ENCODE measurements at places on chromosomes 6 and 20.

GRCh38 chr6:90493332-90493731 is 93.5 kb downstream of the MAP3K7 start:
- no peaks in the 10 kb centered on the region for H3K36me3 ChIP-seq
- no peak overlapping the region for H3K27ac ChIP-seq
- DNase-seq, result no peak
- H3K4me1 ChIP-seq, result no peaks in the 10 kb centered on the region
- no peaks in the 10 kb centered on the region for H3K27me3 ChIP-seq

GRCh38 chr20:59040667-59041066 is 1.9 kb downstream of the PRELID3B start:
- no peak overlapping the region for H3K4me3 ChIP-seq
- H3K4me1 ChIP-seq, result peaks cover 50% of the 10 kb centered on the region
- peak overlapping the region; percentile 15 for H3K27ac ChIP-seq
- peaks cover 22% of the 10 kb centered on the region for H3K36me3 ChIP-seq
- DNase-seq, result no peak

DNA sequence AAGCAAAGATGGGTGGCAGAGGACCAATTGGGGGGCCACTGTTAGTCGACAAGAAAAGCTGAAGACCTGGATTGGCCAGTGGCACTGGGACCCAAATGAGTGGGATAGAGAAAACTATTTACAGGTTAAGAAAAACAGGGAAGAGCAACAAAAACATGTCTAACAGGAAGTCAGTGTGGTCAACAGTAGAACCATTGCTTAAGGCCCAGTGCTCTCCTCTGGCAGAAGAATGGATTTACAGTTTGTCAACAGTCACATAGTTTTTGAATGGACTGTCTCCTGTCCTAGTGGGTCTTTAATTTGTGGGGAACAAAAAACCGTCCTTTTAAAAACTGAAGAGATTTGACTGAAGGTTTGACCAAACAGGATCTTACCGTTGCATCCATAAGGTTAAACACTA is 12.1 kb upstream of the WTAP start:
- H3K27me3 ChIP-seq, result no peaks in the 10 kb centered on the region
- H3K4me3 ChIP-seq, result no peak overlapping the region
- H3K4me1 ChIP-seq, result peaks cover 52% of the 10 kb centered on the region
- peak overlapping the region; percentile 89 for H3K27ac ChIP-seq
- no peak for DNase-seq
- H3K36me3 ChIP-seq, result no peaks in the 10 kb centered on the region

- no peaks in the 10 kb centered on the region for H3K4me1 ChIP-seq
- H3K27ac ChIP-seq, result no peak overlapping the region
- no peak overlapping the region for H3K4me3 ChIP-seq
- no peak for DNase-seq
- H3K27me3 ChIP-seq, result no peaks in the 10 kb centered on the region
These were observed 37.7 kb downstream of the ZFP64 start for GRCh38 chr20:52153896-52154295.

GRCh38 chr6:22697306-22697705 is 127.9 kb downstream of the HDGFL1 start:
- H3K27ac ChIP-seq, result no peak overlapping the region
- no peak overlapping the region for H3K4me3 ChIP-seq

GRCh38 chr6:170291271-170292110 is 613 bp upstream of the DLL1 start:
- peaks cover 5% of the 10 kb centered on the region for H3K27me3 ChIP-seq
- H3K4me3 ChIP-seq, result peak overlapping the region; percentile 63
- peak overlapping the region; percentile 76 for H3K27ac ChIP-seq
- no peak for DNase-seq

DNA sequence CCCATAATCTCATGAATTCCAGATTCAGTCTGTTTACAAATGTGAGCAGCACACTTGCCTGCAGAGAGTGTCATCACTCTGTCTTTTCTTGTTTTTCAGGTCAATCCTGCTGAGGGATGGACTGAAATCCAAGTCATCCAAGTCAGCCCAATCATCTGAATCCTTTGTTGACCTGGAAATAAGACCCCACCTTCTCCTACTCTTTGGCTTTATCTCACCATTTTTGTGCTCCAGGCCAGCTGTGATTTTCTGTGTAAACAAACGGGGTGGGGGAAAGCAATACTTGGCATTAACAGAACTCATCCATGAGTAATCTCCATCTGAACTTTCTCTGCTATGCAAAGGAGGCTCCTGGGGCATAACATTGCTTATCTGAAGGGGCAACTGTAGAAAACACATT is 16.9 kb upstream of the GSTA4 start:
- no peaks in the 10 kb centered on the region for H3K27me3 ChIP-seq
- no peak for DNase-seq
- no peaks in the 10 kb centered on the region for H3K4me1 ChIP-seq
- peaks cover 99% of the 10 kb centered on the region for H3K36me3 ChIP-seq
- no peak overlapping the region for H3K27ac ChIP-seq

GRCh38 chr6:161843066-161843465 is 569.2 kb upstream of the AGPAT4 start:
- no peak overlapping the region for H3K4me3 ChIP-seq
- no peaks in the 10 kb centered on the region for H3K36me3 ChIP-seq
- DNase-seq, result no peak

GRCh38 chr6:168415098-168415992 is 25.6 kb upstream of the SMOC2 start:
- no peaks in the 10 kb centered on the region for H3K36me3 ChIP-seq
- no peaks in the 10 kb centered on the region for H3K27me3 ChIP-seq
- no peak overlapping the region for H3K27ac ChIP-seq
- H3K4me3 ChIP-seq, result no peak overlapping the region
- no peak for DNase-seq
- H3K4me1 ChIP-seq, result no peaks in the 10 kb centered on the region

GRCh38 chr6:100105138-100105537 is 111.1 kb upstream of the MCHR2 start:
- no peaks in the 10 kb centered on the region for H3K36me3 ChIP-seq
- H3K4me3 ChIP-seq, result no peak overlapping the region
- no peak overlapping the region for H3K27ac ChIP-seq
- H3K4me1 ChIP-seq, result no peaks in the 10 kb centered on the region
- H3K27me3 ChIP-seq, result peaks cover 23% of the 10 kb centered on the region

DNA sequence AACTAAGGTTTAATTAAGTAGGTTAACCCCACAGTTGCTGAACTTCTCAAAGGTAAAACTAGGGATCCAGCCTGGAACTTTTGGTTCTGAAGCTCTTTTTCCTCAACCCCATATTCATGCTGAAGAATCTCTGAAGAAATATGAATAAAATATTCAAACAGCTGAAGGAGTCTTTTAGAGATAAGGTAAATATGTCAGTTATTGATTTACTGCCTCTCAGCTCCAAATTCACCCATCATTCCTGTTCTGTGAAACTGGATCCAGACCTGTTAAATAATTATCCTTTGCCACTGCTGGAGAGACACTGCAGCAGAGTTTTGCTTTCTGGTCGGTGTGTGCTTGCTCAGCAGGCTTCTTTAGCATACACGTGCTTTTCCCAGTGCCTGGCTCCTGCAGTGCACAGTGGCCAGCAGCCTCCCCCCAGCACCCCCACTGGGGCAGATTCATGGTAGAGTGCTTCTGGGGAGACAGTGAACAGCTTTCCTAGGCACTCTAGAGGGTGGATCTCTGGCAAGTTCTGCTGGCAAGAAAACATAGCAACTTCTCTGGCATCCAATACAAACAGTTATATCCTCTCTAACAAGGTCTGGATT is 62.0 kb upstream of the BCLAF1 start:
- no peak overlapping the region for H3K4me3 ChIP-seq
- H3K27me3 ChIP-seq, result no peaks in the 10 kb centered on the region
- no peaks in the 10 kb centered on the region for H3K36me3 ChIP-seq
- no peak overlapping the region for H3K27ac ChIP-seq
- no peaks in the 10 kb centered on the region for H3K4me1 ChIP-seq

DNA sequence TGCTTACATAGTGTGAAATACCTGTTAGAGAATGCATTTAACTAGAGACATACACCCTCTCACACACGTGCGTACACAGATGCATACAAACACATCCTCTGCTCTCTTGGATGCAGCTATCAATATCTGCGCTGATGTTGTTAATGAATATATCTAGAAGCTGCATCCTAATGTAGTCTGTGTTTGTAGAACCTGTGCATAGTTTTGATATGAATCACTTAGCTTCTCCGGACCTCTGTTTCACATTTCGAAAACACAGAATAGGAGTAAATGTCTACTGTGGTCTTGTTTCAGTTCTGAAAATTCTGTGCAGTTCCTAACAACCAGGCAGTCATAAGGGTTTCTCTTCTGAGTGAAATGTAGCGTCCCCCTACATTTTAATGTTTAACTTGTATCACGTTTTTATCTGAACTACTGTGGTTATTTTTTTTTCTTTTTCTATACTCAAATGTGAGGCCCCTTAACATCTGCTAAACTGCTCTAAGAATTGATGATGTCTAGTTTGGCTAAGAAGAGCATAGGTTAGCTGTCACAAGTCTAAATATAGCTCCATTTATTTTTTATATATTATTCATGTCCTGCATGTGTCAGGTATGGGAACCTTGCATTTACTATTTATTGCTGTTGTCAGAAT is 254.5 kb downstream of the TMEM242 start:
- no peak for DNase-seq
- H3K27me3 ChIP-seq, result no peaks in the 10 kb centered on the region
- no peaks in the 10 kb centered on the region for H3K36me3 ChIP-seq
- no peak overlapping the region for H3K27ac ChIP-seq
- H3K4me3 ChIP-seq, result no peak overlapping the region

GRCh38 chr6:37679539-37680476 is 17.9 kb downstream of the MDGA1 start:
- H3K4me1 ChIP-seq, result peaks cover 6% of the 10 kb centered on the region
- H3K4me3 ChIP-seq, result no peak overlapping the region
- H3K27me3 ChIP-seq, result peaks cover 5% of the 10 kb centered on the region
- H3K27ac ChIP-seq, result no peak overlapping the region
- H3K36me3 ChIP-seq, result no peaks in the 10 kb centered on the region
- no peak for DNase-seq

DNA sequence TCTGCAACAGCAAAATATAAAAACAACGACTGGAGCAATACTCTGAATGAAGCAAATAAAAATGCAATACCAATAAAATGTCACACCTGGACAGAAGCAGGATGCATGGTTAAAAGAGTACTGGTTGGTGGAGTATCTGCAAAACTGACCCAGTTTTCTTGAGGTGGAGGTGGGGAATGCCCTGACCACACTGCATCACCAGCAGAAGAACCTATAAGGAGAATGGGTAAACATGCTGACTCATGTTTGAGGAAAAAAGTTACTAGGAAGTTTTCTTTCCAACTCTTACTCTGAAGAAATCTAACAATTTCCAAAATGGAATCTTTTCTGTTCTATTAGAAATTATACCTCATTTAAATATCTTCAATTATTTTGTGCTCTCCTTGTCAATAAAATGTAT is 43.6 kb downstream of the REPS1 start:
- no peak overlapping the region for H3K27ac ChIP-seq
- no peaks in the 10 kb centered on the region for H3K27me3 ChIP-seq
- H3K36me3 ChIP-seq, result peaks cover 66% of the 10 kb centered on the region
- H3K4me3 ChIP-seq, result no peak overlapping the region
- DNase-seq, result no peak
- peaks cover 28% of the 10 kb centered on the region for H3K4me1 ChIP-seq

DNA sequence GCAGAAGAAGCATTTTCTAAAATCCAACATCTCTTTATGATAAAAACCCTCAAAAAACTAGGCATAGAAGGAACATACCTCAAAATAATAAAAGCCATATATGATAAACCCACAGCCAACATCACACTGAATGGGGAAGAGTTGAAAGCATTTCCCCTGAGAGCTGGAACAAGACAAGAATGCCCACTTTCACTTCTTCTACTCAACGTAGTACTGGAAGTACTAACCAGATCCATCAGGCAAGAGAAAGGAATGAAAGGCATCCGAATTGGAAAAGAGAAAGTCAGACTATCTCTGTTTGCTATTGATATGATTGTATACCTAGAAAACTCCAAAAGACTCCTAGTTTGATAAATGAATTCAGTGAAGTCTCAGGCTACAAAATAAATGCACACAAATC is 7.9 kb upstream of the CDK19 start:
- H3K27me3 ChIP-seq, result no peaks in the 10 kb centered on the region
- no peak overlapping the region for H3K27ac ChIP-seq
- no peak for DNase-seq
- no peaks in the 10 kb centered on the region for H3K36me3 ChIP-seq
- peaks cover 19% of the 10 kb centered on the region for H3K4me1 ChIP-seq

DNA sequence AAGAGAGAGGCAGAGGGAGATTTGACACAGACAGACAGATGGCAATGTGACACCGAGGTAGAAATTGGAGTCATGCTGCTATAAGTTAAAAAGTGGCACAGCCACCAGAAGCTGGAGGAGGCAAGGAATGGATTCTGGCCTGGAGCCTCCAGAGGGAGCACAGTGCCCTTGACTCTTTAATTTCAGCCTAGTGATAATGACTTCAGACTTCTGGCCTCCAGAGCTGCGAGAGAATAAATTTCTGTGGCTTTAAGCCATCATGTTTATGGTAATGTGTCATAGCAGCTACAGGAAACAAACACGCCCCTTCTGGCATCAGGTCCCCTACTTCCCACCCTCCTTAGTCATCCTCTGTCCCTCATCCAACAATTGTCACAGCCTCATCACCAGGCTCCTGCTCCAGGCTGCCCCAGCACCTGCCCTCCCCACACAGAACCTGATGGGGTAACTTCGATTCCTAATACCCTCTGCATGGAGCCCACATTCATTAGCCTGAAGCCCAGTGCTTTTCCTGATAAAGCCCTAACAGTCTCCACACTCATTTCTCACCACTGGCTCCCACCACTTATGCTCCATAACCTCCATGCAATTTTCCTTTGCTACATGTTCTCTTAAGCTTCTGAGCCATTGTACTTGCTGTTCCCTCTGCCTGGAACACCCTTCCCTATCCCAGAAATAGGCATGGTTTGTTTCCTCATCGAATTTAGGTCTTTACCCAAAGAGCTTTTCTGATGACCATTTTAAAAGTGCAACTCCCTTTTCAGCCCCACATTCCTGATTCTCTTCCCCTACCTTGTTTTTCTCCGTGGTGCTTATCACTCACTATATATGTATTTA is 69.7 kb upstream of the TOX2 start:
- no peak overlapping the region for H3K27ac ChIP-seq
- H3K4me1 ChIP-seq, result peaks cover 6% of the 10 kb centered on the region
- no peak overlapping the region for H3K4me3 ChIP-seq
- H3K27me3 ChIP-seq, result no peaks in the 10 kb centered on the region
- DNase-seq, result no peak

DNA sequence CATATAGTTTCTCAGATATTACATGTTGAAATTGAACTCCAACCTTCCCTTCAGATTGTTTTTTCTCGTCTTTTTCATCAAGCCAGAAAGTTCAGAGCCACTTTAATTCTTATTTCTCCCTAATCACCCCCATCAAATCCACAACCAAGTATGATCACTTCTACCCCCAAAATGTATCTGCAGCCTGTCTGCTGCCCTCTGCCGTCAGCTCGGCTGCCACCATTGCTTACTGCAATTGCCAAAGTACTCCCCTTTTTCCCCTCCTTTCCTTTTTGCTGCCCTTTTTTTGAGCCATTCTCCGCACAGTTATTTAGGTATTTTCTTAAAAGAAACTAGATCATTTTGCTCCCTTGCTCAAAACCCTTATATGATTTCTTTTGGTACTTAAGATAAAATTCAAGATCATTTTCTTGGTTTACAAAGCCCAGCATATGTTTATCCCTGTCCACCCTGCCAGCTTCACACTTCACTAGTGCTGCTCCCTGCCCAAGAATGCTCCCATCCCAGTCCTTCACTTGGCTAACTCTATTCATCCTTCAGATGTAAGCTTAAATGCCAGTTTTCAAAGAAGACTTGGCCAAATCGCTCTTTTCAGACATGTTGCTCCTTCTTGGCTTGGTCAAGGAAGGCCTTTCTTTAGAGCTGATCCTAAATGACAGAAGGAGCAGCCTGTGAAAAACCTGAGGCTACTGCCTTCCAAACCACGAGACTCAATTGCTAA is 63.7 kb downstream of the SH3BGRL2 start:
- H3K4me1 ChIP-seq, result no peaks in the 10 kb centered on the region
- no peaks in the 10 kb centered on the region for H3K36me3 ChIP-seq
- no peak for DNase-seq
- H3K27me3 ChIP-seq, result no peaks in the 10 kb centered on the region

All from esophagus squamous epithelium (tissue), 5 donors.